CD4-positive, alpha-beta T cell treated with Interleukin-6 at 100 ng/mL for 8 hours (primary cell): ENCODE measurements at places on chromosomes 12 and 14.

- DNase-seq: no peak
These were observed 18.4 kb downstream of the ZFC3H1 start for GRCh38 chr12:71645268-71645667.

GRCh38 chr14:105346876-105347586, 32.5 kb downstream of the PACS2 start:
- no peak for DNase-seq

GRCh38 chr12:98893126-98893674, 248.1 kb downstream of the APAF1 start:
- DNase-seq: no peak

DNA sequence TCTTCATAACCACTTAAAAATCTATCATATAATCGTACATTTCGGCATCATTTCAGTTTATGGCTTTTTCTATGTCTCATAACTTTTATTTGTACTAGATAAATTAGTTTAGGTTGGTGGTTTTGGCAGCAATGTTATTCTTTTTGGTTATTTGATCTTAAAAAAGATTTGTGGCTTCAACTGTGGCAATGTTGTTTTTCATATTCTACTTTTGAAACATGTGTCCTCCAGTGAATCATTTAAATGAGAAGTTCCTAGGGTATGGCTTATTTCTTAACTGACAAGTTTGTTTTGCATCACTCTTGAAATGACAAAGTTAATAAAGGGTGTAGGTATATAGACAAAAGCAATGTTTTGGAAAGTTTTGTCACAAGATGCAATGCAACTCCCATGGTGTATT, 11.1 kb upstream of the KITLG start:
- no peak for DNase-seq

DNA sequence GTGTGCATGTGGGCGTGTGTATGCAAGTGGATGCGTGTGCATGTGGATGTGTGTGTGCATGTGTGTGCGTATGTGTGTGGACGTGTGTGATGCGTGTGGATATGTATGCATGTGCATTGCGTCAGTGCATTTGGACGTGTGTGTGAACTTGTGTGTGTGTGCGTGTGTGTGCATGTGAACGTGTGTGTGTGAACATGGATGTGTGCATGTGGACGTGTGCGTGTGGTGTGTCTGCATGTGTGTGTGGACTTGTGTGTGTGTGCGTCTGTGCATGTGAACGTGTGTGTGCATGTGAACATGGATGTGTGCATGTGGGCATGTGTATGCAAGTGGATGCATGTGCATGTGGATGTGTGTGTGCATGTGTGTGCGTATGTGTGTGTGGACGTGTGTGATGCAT, 34.4 kb upstream of the FBRSL1 start:
- no peak for DNase-seq

DNA sequence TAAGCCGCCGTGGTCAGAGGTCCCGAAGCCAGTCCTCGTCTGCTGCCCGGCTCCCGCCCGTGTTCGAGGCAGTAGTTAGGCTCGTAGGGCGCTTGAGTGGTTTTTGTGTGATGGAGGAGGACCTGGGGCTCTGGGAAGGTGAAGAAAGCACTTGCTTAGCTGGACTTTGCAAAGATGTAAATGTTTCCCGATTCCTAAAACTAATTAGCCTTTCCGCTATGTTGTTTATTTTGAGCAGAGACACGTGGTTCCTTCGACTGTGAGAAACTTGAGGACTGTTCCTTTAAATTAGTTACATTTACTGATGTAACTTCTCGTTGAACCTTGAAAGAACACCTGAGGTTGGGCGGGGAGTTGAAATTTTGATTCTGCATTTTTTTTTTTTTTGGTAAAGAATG, 33.9 kb downstream of the MIA2 start:
- peak; percentile 18 for DNase-seq

- DNase-seq: no peak
These were observed 61.8 kb downstream of the TSPAN9 start for GRCh38 chr12:3138941-3139511.

DNA sequence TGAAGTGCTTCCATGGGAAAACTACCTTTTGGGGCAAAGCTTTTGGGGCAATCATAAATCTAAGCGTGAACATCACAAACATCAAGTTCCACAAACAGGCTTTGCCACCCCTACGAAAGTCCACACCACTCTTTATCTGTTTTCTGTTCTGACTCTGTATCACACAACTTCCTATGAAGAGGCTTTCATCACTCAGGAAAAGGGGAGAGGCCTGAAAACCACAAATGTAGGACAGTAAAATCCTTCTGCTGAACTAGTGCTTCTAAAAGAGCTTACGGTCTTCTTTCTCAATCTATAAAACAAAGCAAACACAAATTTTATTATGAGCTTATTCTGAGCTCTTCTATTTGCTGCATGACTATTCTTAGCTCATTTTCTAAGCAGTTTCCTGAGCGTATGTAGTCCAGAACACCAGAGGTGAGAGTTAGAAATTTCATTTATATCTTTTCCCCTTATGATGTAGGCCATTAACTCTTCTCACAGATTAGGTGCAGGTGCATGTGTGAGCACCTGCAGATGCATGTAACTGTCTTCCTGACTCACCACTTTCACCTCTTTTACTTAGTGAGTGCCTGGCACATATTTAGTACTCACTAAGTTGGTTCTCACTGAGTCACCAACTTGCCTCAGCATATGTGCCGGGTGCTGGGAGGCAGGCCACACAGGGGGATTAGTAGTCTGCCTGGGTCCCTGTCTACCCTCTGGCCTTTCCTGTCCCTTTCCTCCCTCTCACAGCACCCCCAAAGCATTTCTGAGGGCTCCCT, 32.9 kb upstream of the SYCP3 start:
- no peak for DNase-seq

DNA sequence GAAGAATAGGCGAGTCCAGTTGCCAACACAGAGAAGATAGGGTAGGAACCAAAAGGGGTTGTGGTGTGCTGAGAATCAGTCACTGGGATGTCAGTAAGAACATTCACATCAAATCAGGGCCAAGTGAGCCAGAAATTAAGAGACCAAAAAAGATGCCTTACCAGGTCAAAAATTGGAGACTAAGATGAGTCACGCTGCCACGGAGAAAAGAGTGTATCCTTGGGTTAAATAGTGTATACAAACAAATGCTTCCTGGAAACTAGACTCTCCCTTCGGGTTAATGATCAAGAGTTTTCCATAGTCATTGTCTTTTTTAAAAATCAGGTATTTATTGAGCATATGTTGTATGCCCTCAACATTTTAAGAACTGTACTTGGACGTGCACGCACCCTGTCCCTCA, 45.2 kb upstream of the BAZ1A start:
- DNase-seq: no peak

GRCh38 chr14:87331991-87332390, 661.0 kb downstream of the GALC start:
- no peak for DNase-seq

DNA sequence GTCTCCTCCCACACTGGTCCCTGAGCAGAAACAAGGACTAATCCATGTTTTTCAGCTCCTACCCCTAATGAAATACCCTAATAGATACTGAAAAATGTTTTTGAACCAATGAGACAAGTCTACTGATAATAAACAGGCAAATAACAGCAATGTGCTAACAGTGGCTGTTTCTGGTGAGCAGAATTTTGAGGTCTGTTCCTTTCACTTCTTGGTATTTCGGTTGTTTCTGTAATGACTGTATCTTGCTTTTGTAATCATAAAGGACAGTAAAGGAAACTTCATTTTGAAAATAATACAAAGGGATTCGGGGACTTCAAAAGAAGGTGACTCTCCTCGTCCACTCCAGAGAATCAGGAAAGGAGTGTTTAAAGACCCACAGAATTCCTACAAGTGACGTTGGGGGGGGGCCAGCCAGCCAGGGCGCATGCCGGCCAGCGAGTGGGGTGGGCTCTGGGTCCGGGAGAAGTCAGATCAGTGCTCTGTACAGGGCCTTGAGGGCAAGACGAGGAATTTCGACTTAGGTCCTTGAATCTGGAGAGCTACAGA, 1.1 kb upstream of the CD9 start:
- DNase-seq: no peak

DNA sequence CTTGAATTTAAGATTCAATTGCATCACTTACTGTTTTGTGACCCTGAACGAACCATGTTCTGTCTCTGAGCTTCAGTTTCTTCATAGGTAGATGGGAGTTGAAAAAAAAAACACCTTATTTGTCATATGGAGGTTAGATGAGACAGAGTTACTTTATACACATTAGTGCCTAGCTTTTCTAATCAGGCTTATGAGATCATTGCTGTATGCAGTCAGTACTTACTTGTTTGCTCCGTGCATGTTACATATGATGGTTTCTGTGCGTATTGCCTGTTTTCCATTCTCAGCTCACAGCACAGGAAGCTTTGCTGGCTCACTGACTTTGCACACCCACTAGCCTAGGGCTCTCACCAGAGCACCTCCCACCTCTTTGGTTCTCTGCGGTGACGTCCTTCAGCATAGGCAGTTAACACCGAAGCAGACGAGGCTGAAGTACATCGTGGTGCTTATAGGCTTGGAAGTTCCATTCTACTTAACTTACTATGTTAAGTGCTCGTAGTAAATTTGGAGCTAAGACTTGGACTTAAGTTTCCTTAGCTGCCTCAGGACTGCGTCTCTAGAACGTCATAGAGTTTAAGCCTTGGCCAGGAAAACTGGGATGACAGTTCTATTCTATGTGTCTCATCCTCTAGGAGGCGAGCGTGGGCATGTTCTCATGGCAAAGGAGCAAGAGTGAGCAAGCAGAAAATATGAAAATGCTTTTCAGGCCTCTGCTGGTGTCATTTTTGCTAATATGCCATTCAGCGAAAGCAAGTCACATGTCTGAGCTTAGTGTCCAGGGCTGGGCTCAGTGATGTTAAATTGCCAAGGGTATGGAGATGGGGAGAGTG, 57.3 kb downstream of the NRXN3 start:
- no peak for DNase-seq

DNA sequence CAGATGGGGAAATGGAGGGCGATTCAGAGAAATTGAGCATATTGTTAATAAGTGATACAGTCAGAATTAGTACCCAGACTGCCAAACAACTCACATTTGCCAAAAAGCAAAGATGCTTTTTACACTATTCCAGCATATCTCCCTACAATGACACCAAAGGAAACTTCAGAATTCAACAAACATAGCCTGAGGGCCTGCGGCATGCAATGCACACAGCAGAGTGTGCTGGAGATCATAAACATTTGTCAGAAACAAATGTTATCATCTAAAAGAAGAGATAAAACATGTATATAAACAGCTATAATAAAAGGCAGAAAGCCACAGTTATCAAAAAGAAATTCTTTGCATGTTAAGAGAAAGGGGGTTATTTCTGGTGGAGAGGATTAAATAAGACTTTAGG, 20.1 kb upstream of the GARIN6 start:
- no peak for DNase-seq

GRCh38 chr12:27966870-27967269, 5.7 kb downstream of the PTHLH start:
- DNase-seq: no peak

DNA sequence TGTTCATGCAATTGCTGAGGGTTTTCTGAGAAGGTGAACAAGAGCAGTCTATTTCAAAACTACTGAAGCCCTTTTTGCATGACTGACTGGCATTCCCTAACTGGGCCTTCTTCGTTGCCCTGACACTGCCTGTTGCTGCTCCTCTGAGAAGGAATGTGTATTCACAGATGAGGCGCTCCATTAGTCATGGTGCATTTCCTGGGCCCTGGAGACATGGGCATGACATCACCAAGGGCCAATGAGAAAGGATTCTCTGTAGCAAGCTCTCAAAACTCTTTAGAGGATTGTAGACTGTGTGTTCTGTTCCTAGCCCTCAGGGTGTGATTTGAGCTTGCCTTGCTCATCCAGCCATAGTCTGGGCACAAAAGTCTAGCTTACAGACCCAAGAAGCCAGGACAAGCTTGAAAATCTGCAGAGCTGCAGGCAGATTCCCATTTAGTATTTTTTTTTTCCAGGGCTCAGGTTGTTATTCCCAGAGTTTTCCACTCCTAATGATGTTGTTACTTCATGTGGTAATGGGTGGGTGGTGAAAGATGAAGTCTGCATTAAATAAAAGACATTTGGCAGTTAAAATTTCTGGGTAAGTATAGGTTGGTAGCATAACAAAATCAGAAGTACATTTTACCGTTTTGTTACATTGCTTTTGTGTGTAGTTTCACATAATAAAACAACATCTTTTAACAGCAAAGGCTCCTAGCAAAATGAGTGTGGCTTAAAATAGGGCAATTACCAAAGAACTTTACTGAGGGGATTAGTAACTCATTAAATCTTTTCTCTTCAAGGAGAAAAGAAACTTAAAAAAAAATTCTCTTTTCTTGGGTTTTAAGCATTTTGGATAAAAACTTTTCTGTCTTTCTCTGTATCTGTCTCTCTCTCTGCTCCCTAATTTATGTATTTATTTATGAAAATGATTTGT, 318.4 kb downstream of the RAD51B start:
- DNase-seq: no peak

DNA sequence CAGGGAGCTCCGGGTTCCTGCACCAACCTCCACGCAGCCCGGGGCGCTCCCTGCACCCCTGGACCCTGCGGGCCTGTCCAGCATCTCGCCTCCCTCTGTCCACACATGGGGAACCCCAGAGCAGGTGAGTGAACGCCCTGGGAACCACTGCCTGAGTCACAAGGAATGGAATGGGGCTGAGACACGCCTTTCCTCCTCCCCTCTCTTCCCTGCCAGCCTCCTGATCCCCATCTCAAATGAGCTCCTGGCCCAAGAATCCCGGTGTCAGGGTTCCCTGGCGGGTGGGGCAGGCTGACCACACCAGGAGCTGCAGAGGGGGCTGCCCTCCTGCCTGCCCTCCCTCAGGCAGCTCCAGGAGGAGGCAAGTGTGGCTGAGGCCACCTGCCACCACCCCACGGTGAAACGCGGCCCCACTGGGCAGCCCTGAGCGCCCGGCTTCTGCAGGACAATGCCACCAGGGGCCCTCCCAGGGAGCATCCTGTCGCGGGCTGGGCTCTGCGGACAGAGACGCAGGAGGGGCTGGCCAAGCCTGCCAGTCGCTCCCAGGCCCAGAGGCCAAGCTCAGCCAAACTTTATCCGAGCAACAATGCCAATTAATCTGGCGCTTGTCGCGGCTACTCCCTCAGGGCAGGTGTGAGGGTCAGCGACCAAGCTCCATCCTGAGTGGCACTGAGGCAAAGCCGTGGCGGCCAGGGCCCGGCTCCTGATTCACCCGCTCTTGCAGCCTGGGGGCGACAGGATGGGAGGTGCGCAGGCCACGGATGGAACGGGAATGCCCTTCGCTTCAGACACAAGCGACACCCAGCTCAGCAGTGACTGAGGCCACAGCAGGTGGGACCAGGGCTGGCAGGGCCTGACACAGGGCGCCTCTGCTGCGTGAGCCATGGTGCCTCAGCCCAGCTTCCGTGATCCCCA, 44.3 kb downstream of the GALNT9 start:
- DNase-seq: no peak
